ENCODE measurements at places on chromosomes 2 and 18.

- no peak for DNase-seq
These were observed 709.0 kb upstream of the FAM98A start for GRCh38 chr2:34308140-34308539.

GRCh38 chr2:16407358-16407757 is 258.3 kb downstream of the CYRIA start:
- DNase-seq, result no peak

GRCh38 chr2:109213646-109214433 is 84.8 kb downstream of the SH3RF3 start:
- DNase-seq, result peak; percentile 77

- DNase-seq, result no peak
These were observed 217.5 kb upstream of the SOX11 start for GRCh38 chr2:5474716-5475115.

DNA sequence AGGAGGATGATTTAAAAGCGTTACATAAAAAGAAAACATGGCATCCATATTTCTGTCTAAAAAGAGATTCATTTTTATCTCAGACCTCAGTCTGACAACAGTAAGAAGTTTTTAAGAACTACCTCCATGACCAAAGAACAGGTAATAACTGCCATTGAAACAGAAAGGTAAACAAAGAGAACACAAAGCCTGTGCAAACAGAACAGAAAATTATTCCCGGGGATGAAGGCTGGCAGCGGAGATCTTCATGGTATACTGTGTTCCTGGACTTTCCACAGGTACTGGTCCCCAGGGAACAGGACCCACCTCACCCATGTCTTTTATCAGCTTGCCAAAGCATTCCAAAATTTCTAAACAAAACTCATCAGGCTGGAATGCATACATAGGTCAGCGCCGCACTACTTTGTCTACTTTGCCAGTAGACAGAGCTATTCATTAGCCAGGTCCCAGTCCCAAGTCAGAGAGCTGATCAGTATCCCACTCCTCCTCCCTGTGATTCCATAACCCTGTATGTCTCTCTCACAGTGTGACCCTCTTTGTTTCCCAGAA is 277.3 kb downstream of the MBD2 start:
- DNase-seq, result no peak

DNA sequence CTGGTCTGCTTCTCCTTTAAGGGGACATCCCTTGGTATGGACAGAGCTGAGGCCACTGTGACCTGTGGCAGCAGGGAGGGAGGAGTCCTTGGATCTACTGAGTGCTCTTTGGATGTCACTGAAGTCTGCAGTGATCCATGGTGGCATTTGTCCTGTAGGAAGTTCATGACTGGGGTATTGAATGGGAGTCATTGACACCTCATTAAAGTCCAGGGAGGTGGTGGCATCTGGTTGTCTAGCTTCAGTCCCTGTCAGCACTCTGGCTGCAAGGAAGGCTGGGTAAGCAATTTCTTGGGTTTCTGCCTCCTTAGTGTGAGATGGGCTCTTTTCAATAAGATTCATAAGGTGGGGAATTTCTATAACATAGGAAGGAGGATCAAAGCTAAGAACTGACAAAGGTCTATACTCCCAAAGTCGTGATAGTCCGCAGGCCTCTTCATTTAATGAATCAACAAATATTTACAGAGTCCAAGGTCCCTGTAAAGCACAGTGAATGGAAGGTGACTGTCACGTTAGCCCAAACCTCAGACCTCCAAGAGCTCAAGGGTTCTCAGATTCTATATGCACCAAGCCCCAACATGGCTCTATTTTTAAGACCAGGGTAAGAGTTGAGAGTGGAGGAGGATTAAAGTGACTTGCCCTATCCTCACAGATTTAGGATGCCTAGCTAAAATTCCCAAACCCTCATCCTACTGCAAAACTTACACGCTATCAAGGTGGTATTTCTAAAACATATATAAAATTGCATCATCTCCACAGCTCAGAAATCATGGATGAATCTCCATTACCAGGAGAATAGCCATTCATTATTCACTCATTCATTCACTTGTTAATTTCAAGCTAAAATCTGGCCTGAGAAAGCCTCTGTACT is 40.2 kb downstream of the THNSL2 start:
- no peak for DNase-seq

DNA sequence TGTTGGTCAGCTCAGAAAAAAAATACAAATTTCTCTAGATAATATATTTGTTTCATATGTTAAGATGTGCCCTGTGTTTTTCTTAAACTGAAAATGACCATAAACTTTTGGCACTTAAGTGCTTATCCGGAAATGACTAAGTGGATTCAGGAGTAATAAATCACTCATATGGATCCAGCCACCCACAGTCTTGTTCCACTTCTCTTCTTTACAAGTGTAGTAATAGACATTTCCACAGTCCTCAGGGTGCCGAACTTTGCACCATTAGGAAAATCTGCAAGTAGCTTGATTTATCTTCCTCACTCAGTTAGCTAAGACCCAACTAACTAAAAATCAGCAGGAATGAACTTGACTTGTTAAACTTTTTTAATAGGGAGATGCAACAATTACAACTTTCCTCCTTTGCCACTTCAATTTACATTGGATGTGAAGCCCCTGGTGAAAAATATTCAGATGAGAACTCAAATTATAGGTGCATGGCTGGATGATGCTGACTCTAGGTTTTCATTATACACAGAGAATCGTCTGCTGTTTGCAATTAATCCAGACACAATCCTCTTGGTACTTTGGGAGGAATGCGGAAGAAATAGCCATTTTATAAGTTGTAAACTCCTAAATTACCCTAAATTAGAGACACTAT is 322.5 kb downstream of the ARHGAP15 start:
- DNase-seq, result peak; percentile 65
